ENCODE measurements at places on chromosomes 5 and 9. TPM values are rescaled to one million over a fixed set of nuclear protein-coding genes. Genes with fewer than 3 reads are reported as not detected.

SIL1 gene
- total RNA-seq, result 60.6 TPM

ERP44 gene
- 5.3 TPM for total RNA-seq

GFI1B gene
- not detected for total RNA-seq

SPINK6 gene
- not detected for total RNA-seq

SH3RF2 gene
- 0.88 TPM for total RNA-seq

TUSC1 gene
- 6.8 TPM for total RNA-seq

HSD17B4 gene
- total RNA-seq, result 205 TPM

UBE2R2 gene
- total RNA-seq, result 18.5 TPM

PCA3 gene
- total RNA-seq, result under 0.01 TPM

TMEM252 gene
- not detected for total RNA-seq

PDCD1LG2 gene
- total RNA-seq, result 7.0 TPM

LRRC70 gene
- total RNA-seq, result 24.0 TPM

PCDHGB3 gene
- 8.4 TPM for total RNA-seq

CHSY3 gene
- total RNA-seq, result 2.6 TPM

C8G gene
- not detected for total RNA-seq

PCDHB12 gene
- 0.16 TPM for total RNA-seq

GPRIN1 gene
- 2.9 TPM for total RNA-seq

MED27 gene
- total RNA-seq, result 8.7 TPM

GARIN3 gene
- not detected for total RNA-seq

C7 gene
- total RNA-seq, result 0.06 TPM

BAAT gene
- total RNA-seq, result under 0.01 TPM

TRUB2 gene
- total RNA-seq, result 25.1 TPM

DNAH5 gene
- total RNA-seq, result 0.82 TPM

NTRK2 gene
- under 0.01 TPM for total RNA-seq

UNC5A gene
- total RNA-seq, result 3.3 TPM
